ENCODE measurements at places on chromosomes 7 and 10.

DNA sequence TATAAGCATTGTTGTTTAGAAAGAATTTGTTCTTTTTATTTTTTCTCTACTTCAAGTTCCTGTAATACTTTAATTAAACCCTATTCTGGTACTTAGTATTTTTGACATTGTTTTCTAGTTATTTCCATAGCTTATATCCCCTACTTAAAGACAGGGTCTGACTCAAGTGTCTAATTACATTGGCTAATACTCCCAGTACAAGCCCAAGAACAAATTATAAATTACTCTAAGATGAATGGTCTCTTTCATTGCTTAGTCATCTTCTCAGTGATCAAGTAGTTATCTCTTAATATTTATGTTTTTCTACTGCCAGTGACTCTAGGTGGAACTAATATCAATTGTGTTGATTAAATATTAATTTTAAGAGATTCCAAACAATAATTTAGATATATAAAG is 21.6 kb downstream of the AHR start:
- no peak for DNase-seq

DNA sequence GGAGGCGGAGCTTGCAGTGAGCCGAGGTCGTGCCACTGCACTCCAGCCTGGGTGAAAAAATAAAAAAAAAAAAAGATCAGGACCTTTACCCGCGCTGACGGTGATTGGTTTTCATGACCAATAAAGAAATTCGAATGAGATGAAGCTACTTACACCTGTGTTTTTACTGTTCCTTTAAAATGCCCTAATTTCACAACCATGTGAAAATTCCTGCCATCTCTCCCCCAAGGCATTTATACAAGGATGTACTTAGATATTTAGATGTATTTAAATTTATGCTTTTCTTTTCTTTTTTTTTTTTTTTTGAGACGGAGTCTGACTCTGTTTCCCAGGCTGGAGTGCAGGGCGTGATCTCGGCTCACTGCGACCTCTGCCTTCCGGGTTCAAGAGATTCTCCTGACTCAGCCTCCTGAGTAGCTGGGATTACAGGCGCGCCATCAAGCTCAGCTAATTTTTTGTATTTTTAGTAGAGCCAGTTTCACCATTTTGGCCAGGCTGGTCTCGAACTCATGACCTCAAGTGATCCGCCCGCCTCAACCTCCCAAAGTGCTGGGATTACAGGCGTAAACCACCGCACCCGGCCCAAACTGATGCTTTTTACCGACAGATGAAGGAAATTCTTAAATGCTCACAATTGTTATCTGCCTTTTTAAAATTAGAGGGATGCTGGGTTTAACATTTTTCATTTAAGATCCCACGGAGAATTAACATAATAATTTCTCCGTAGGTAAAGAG is 3.1 kb upstream of the PHYH start:
- no peak for DNase-seq

DNA sequence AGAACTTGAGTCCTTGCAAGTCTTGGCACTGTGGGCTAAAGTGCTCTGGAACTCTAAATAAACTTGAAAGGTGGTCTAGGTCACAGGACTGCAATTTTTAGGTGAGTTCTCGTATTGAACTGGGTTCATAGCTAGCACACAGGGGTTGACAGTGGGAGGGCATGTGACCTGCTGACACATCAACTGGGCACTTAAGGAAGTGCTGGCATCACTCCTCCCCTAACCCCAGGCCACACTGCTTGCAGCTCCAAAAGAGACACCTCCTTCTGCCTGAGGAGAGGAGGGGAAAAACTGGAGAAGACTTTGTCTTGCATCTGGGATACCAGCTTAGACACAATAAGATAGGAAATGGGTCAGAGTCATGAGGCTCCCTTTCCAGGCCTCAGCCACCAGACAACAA is 38.0 kb upstream of the AASS start:
- DNase-seq: no peak

- DNase-seq: no peak
These were observed 39.3 kb downstream of the CALML3 start for GRCh38 chr10:5563991-5564536.

GRCh38 chr7:127487381-127487780 is 94.9 kb upstream of the ZNF800 start:
- no peak for DNase-seq

DNA sequence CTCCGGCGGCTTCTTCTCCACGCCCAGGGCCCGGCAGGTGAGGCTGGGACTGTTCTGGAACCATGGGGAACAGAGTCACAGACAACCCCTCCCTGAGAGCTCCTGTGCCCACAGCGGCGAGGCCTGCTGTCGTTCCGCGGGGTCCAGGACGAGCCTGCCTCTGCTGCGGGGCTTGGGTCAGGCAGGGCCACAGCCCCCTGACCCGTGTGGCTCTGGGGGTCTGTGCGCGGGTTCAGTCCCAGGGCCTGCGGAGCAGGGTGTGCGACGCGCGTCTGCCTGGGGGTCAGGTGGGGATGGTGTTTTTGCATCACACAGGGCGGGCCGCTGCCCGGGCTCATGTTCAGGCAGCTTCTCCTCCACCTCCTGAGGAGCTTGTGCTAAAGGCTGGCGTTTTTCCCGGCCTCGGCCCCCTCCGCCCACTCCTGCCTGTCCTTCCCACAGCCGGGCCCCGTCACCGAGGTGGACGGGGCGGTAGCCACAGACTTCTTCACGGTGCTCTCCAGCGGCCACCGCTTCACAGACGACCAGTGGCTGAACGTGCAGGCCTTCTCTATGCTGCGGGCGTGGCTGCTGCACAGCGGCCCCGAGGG is 8.4 kb downstream of the AP5Z1 start:
- DNase-seq: no peak

DNA sequence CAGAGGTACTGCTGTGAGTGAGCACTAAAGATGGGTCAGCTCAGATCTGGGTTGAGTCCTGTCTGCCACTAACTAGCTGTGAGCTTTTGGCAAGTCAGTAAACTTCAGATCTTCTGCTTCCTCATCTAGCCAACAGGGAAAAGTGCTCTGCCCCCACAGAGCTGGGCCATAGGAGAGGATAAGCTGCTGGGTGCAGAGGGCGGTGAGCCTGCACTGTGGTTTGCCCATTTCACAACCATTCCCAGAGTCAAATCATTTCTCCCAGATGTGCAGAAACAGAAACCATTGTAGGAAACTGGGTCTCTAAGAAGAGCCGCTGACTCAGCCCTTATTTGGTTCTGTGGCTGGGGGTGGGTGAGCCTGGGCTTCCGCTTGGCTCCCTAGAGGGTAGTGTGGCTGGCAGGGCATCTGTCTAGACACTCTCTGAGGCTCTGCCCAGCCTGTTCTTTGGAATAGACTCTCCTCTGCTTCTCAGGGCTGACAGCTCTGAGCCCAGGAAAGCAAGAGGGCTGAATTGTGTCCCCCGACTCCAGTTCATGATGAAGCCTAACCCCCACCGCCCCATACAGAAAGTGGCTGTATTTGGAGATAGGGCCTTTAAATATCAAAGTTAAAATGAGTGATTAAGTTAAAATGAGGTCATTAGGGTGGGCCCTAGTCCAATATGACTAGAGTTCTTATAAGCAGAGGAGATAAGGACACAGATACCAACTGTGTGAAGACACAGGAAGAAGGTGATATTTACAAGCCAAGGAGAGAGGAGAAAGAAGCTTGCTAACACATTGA is 29.5 kb upstream of the ARHGAP22 start:
- no peak for DNase-seq

- DNase-seq: no peak
These were observed 14.2 kb upstream of the SYPL1 start for GRCh38 chr7:106126170-106126938.

GRCh38 chr10:114777415-114777814 is 44.2 kb upstream of the FHIP2A start:
- DNase-seq: no peak

DNA sequence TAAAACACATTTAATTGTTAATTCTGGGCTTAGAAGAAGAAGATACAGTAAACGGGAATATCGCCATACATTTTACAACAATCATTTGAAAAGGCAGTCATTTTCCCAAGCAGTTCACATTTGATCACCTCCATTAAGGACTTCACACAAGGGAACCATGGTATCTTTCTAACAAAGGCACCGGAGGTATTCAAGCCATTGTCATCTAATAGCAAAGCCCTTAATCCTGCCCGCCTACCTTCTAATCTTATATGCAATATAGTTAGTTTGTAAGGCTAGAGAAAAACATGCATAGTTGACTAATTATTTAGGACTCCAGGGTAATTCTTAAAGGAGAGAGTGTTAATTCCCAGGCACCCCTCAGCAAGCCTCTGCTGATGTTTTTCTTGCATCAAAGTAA is 83.1 kb downstream of the MRPL32 start:
- no peak for DNase-seq

GRCh38 chr10:118904286-118904685 is 125.2 kb upstream of the NANOS1 start:
- no peak for DNase-seq

DNA sequence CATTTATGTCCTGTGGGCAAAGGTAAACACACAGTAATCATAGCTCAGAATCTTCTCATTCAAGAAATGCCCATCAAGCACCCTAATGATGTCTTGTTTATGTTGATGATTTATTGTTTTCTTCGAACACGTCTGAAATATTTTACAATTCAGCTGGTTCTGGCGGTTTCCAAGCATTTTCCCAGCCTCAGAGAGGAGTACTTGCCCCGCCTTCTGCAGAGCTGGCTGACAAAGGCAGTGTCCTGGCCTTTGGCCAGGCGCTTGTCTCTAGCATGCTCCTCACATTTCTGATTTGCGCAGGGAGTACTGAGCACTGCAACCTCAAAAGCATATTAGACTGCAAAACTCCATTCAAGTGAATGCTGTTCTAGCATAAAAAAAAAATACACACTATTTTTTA is 314.2 kb upstream of the GNAI1 start:
- DNase-seq: no peak

DNA sequence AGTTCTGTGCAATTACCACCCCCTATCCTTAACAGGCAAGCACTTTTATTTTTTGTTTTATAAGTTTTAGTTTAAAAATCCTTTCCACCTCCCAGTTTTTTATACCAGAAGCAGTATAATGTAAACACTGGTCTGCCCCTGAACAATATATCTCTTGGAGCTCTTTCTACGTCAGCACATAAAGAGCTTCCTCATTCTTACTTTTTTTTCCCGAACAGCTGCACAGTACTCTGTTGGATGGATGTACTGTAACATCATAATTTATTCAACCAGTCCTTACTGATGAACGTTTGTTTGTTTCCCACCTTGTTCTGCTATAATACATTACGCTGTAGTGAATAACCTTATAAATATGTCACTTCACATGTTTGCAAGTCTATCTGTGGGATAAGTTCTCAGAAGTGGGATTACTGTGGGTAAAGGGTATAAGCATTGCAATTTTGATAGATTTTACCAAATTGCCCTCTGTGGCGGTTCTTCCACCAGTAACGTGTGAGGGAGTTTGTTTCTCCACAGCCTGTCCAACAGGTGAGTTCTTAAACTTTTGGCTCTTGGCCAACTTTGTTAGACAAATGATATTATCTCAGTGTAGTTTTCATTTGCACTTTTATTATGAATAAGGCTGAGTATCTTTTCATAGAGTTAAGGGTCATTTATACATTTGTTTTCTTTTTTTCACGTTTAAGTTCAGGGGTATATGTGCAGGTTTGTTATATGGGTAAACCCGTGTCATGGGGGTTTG is 32.8 kb downstream of the ADRA2A start:
- no peak for DNase-seq

GRCh38 chr10:60975716-60976115 is 31.7 kb upstream of the RHOBTB1 start:
- DNase-seq: no peak

DNA sequence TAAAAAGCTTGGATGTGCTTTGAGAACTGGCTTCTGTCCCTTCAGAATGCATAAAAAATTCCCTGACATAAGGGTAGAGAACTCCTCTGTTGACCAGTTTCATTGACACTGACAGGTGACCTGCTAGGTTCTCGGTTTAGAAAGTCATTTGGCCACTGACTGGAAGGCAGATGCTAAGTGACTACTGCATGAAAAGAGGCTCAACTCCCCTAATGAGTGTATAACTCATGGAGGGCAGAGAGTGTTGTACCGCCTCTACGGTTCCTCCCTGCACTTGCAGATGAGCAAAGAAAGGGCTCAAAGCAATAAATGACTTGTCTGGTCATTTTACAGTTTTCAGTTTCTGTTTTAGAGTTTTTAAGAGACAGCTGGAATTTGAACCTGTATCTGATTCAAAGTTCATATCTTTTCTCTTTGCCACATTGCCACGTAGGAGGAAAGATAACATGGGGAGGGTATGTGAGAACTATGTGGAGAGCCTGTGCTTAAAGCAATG is 2.9 kb upstream of the FGL2 start:
- no peak for DNase-seq

DNA sequence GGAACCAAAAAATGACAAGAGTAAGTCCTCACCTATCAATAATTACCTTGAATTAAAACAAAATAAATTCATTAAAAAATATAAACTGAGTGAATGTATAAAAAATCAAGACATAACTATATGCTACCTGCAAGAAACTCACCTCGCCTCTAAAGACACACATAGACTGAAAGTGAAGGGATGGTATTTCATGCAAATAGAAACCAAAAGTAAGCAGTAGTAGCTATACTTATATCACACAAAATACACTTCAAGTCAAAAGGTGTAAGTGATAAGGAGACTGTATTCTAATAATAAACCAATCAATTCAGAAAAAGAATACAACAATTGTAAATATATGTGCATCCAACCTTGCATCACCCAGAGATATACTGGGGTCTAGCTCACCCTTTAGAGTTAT is 332.6 kb downstream of the SH2D4B start:
- DNase-seq: no peak

DNA sequence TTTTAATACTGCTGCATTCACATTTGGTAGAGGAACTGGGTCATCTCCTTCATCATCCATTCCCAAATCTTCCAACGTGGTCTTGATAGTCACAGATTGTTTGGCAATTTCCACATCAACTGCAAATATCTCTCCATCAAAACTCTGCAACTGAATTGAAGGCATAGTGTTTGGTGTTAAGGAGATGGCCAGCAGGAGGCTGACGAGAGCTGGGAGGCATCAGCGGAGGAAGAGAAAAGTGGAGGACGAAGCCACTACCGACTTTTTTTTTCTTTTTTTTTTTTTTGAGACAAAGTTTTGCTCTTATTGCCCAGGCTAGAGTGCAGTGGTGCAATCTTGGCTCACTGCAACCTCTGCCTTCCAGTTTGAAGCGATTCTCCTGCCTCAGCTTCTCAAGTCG is 205.0 kb upstream of the KCTD7 start:
- DNase-seq: no peak

DNA sequence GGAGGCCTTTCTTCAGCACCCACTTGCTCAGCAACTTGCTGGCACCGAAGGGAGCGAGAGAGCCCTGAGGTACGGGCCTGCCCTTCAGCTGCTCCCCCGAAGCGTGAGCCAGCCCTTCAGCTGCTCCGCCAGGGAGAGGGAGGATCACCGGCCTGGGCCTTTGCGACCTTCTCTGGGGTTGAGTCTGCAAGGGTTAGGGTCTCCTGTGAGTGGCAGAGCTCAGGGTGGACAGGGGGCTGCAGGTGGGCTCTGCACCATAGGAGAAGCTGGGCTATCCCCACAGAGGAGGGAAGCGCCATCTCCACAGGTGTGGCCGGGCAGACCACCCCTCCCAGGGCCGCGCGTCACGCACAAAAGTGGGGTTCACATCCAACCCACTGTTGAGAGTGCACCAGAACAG is 490.6 kb upstream of the FOXK1 start:
- no peak for DNase-seq

- no peak for DNase-seq
These were observed 162.2 kb downstream of the IMMP2L start for GRCh38 chr7:111400088-111400487.

Data from NCI-H1436 treated with DMSO at 0.1 percent for 48 hours (cell line).